ENCODE measurements at places on chromosomes 5 and 9.

DNA sequence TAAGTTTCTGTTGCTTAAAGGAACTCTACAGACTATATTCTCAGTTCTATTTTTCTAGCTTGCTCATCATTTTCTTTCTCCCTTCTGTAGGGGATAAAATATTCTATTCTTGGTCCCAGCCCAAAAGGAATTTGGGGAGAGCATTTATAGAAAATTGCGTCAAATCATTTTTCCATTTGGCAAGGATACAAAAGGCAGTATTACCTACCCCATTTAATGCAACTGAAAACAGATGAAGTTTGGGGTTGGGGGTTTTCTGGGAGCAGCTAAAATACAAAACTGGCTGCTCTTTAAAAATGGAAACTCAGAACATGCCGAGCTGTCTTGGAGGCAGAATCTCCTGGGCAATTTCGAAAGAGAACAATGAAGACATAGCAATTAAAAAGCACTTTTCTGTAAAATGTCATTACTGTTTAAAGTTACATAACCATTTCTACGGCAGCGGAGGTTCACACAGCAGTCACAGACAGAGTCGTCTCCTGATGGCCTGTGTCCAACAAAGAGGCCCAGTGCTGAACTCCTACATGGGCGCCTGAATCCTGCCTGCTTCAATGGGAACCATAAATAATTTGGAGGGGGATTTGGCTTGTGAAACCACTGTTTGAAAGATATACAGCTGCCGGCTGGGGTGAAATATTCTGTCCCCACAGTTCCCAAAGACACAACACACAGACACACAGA lies 152.4 kb downstream of the BRINP1 start:
- DNase-seq: no peak

DNA sequence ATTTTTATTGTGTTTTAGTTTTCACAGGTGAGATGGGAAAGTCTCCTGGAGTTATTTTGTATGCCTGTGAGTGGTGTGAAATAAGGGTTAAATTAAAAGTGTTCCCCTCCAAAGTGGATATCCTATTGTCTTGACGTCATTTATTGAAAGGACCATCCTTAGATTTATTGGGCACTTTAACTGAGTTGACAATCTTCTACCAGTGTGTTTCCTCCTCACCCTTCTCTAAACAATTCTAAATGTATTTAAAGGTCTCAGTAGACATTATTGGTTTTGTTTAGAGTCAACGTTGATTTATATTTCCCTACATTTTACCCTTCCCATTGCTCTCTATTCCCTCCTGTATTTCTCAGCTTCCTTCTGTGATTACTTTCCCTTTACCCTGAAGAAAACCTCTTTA lies 40.8 kb downstream of the PRRC1 start:
- DNase-seq: no peak

DNA sequence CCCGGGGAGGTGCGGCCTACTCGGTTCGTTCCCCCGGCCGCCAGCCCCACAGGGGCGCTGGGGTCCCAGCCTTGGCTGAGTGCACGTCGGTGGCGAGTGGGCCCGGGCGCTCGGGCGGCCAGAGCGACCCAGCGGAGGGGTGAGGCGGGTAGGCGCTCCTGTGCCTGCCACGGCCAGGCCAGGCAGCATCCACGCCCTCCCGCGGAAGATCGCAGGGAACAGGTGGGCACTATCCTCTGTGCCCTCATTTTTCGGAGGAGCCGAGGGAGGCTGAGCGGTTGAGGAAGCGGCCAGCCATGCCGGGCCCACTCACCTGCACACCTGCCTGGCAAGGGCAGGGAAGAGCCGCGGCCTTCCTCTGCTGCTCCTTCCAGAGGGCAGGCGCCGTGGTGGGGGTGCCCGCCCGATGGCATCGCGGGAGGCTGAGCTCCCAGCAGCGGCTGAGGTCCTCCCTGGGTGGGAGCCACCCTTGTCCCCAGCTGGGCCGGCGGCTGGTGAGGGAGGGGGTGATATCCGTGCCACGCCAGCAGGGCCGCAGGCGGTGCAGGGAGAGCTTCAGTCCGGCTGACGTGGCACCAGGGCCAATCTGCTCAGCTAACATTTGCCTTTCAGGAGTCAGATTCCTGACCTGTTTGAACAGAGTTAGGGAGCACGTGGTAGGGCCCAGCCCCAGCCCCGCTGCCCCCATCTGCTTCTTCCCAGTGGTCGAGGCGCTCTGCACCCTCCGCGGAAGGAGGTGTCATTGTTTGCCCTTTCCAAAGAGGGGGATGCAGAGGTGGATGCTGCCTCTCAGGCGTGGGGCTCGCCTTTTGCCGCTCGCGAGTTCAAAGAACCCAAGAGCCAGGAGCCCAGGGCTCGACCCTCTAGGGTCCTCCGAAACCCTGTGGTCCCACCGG lies 1.6 kb upstream of the SEC16A start:
- no peak for DNase-seq

- DNase-seq: no peak
Measured at GRCh38 chr9:134165357-134166315, 1.3 kb upstream of the RNU6ATAC start.

GRCh38 chr5:68333649-68334552 lies 118.3 kb downstream of the PIK3R1 start:
- no peak for DNase-seq

DNA sequence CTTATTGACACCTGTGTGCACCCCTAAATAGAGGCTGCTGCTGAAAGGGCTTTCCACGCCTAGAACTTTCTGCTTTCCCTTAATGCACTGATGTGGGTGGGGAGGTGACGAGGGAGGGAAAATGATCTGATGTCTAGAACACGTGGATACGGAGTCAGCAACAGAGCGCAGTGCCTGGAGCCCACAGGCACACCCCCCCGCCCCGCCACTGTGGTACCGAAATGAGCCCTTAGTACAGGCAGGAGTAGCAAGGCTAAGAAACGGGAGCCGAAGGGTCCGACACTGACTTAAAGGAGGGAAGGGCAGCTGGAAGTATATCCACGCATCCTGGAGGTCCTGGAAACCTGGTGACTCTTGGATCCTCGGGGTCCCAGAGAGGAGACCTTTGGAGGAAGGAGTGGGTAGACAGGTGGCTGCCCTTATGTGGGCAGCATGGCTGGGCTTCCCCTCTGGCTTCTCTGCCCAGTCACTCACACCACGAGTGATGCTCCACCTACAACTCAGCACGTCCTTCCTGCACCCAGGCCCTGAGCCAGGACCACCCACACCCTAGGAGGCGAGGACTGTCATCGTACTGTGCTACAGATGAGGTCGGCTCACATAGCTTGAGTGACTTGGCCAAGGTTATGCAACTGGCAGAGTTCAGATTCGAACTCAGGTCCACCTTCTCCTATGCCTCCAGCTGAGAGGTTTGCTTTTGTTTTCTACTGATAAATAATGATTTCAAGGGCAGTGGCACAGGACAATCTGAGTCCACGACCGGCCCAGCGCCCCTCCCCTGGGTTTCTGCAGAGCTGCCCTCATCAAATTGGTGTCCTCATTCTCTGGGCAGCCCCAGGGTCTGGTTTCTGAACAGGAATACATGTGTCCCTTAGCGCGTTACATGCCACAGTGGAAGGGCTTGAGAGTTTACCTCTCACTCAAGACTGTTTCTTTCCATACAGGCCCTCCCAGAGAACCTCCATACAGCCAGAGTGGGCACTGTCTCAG lies 4.7 kb upstream of the VAV2 start:
- no peak for DNase-seq

DNA sequence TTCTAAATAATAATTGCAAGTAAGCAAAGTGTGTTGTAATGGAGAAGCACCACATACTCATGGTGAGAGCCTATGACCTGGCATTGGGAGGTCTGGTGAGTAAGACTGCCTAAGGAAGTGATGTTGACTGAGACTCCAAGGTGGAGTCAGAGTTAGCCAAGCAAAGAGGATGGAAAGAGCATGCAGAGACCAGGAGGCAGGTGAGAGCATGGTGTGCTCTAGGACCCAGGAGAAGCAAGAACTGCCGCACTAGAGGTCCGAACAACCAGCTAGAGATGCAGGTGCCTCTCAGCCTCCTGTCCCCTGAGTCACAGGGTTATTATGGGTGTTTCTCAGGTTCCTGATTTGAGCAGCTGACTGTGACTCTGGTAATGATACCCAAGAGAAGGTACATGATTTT lies 27.3 kb downstream of the ANP32B start:
- no peak for DNase-seq

DNA sequence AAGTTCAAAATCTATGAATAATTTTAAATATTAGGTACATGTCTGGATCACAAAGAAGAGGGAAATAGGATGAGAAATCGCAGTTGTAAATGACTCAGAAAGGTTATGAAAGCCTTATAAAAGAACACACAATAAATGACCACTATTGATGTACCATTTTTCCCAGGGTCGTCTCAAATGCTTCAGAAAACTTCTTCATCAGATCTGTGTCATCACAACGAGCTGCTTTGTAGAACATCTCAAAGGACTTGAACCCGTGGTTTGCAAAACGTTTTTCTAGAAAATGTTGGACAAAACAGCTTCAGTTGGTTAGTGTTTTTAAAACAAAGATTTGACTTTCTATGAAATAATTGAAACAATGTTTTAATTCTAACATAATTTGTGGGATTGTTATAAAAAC lies 100.1 kb downstream of the SVEP1 start:
- DNase-seq: no peak

- no peak for DNase-seq
Measured at GRCh38 chr9:84799251-84799650, 129.7 kb downstream of the NTRK2 start.

DNA sequence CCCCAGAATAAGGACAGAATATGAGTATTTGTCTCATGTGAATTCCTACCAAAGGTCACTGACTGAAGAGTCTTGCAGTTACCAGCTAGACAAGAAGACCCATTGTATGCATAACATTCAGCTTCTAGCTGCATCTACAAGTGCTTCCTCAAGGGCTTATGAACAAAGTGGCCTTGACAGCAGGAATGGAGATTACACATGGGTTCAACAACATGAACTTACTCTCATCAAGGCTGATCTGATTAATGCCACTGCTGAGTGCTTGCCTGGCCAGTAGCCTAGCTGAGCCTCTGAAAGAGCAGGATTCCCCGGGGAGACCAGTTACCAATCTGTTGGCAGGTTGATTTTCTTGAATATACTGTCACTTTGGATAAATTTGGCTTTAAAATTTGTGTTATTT lies 76.7 kb upstream of the CHD1 start:
- DNase-seq: no peak

DNA sequence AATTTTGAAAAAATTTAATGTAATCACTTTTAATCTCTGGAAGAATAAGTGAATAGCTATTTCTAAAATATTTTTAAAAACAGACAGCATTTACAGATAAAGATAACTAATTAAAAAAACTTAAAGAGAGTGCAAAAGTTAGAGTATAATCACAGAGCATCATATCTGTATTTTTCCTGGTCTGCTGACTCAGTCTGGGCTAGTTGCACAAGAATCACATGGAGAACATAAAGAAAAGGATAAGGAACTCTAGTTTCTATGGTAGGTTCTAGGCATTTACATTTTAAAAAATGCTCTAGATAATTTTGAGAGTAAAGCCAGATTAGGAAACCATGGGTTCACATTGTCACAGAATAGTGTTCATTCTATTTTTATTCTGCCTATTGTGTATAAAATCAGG lies 347.4 kb downstream of the PSAT1 start:
- DNase-seq: no peak

GRCh38 chr5:96222129-96222528 lies 210.9 kb downstream of the PCSK1 start:
- no peak for DNase-seq

- no peak for DNase-seq
Measured at GRCh38 chr5:141883184-141883891, 5.1 kb upstream of the PCDH1 start.

Measured in activated CD8-positive, alpha-beta memory T cell treated with anti-CD3 and anti-CD28 coated beads for 1 hour (primary cell).